ENCODE measurements at places on chromosomes 13 and 19. TPM values are rescaled to one million over a fixed set of nuclear protein-coding genes. Genes with fewer than 3 reads are reported as not detected.
A peak's percentile ranks its signal among the peaks of the same experiment; 100 is the strongest.

Gene PSG2
- not detected for total RNA-seq

Gene CRYL1
- total RNA-seq = 9.3 TPM

Gene ARMC6
- 55.8 TPM for total RNA-seq

Gene ZNF681
- total RNA-seq = 1.2 TPM

Gene FRY
- total RNA-seq = 17.8 TPM

Gene HIPK4
- total RNA-seq = 0.26 TPM

Gene ERICH4
- total RNA-seq = not detected

GRCh38 chr19:18603255-18603957, 3.2 kb downstream of the CRLF1 start:
- no peak for DNase-seq

GRCh38 chr19:38583219-38583984, 34.4 kb downstream of the MAP4K1 start:
- no peak for DNase-seq

DNA sequence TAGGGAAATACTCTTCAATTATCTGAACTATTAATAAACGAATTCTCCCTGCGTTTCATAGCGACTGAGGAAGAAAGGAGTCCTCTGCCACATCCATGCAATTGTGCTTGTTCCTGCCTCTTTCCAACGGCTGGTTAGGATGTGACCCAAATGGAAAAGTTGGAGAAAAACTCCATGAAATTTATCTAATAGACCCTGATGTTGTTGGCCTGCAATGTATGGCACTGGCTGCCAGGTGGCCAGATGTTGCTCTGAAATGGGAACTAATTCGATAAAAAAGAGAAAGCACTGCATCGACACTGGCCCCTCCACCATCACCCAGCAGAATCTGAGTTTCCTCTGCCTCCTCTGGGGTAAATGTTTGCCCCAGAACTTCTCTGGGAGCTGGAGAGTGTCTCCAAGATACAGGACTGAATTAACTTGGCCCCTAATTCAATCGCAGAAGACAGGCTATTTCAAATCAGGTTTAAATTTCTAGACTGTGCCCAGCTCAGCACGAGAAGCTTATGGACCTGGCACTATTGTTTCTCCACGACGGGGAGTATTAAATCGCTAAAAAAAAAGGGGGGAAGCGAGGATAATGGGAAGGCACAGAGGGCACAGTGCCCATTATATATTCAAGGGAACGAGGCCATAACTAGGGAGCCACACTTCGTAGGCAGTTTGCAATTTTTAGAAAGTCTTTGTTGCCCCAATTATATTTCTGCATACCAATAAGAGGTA, 103.9 kb downstream of the ZIC5 start:
- no peak for DNase-seq

DNA sequence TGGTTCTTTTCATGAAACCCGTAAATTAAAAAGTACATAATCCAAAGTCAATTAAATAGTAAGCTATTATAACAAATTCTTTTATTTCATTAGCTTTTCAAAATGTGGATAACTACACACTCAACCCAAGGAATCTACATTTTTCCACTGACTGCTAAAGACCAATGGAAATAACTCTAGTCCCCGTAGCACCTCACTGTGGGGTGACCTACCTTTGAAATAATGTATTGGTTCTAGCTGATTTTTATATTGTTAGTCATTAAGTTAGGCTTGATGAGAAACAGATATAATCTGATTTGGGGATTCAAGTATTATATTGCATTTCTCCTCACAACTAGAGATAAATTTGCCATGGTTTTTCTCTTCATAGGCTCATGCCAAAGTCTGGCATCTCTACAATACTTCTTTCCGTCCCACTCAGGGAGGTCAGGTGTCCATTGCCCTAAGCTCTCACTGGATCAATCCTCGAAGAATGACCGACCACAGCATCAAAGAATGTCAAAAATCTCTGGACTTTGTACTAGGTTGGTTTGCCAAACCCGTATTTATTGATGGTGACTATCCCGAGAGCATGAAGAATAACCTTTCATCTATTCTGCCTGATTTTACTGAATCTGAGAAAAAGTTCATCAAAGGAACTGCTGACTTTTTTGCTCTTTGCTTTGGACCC, 37.3 kb downstream of the KL start:
- DNase-seq = no peak

GRCh38 chr13:113906571-113906970, 42.7 kb upstream of the GAS6 start:
- peak; percentile 57 for DNase-seq

DNA sequence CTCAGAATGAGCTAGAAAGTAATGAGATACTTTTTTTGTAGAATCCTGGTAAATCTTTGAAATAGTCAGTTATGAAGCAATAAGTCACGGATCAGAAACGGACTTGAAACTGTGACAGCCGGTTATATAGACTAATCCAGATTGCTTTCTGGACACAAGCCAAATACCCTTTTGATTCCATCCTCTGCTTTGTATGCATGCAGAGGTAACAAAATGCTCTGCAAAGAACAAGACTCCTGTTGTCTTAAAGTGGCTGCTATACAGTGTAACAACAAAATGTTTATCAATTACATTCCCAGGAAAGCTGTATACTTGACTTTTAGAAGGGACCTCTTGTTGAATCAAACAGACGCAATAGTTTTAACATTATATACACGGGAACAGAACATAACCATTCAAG, 66.5 kb upstream of the STARD13 start:
- DNase-seq = no peak

GRCh38 chr19:49946415-49946814, 14.6 kb downstream of the SIGLEC11 start:
- DNase-seq = no peak

DNA sequence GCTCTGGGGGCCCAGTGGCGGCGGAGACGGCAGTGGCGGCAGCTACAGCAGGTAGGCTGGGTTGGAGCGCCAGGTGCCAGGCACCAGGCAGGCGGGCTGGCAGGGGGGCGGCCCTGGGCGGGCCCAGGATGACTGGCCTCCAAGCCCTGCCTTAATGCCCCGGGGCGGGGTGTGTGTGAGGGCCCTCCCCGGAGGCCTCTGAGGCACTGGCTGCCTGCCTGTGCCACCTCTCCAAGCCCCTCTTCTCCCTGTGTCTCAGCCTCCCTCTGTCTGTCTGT, at the start of gene KLK11:
KLK11 (minus strand) TSS at position 63 of the 278 bp plus-strand sequence. CDS start 985 bp downstream, outside the sequence.
- DNase-seq = no peak

DNA sequence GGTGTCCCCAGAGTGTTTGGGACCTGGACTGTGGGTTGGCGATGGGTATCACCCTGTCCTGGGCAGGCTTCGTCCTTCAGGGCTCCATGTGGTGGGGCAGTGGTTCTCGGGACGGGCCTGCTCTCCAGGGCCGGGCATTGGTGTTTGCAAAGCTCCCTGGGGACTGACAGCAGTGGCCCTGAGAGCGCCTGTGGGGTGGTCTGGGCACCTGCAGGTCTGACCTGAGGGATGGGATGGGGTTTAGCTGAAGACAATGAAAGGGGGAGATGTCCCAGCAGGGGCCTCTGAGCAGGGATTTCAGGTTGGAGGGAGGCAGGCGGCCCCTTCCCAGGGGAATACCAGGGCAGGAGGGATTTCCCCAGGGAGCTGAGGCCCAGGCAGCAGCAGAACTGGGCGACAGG, 68.3 kb upstream of the MCF2L start:
- DNase-seq = no peak

DNA sequence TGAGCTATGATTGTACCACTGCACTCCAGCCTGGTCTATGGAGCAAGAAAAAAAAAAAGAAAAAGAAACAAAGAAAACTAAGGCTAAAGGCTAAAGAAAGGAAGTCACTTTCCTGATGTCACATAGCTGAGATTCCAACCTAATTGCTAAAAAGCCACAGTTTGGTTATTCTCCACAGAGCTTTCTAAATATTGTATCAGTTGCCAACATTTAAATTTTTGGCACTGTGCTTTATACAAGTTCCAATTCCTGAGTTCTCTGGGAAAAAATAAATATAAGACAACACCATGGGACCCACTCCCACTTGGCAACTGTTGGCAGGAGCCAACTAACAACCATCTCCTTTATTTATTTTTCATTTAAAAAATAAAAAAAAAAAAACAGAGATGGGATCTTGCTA, 11.2 kb upstream of the LYPD3 start:
- peak; percentile 37 for DNase-seq

GRCh38 chr13:42048684-42049453, 421 bp downstream of the DGKH start:
- peak; percentile 78 for DNase-seq

DNA sequence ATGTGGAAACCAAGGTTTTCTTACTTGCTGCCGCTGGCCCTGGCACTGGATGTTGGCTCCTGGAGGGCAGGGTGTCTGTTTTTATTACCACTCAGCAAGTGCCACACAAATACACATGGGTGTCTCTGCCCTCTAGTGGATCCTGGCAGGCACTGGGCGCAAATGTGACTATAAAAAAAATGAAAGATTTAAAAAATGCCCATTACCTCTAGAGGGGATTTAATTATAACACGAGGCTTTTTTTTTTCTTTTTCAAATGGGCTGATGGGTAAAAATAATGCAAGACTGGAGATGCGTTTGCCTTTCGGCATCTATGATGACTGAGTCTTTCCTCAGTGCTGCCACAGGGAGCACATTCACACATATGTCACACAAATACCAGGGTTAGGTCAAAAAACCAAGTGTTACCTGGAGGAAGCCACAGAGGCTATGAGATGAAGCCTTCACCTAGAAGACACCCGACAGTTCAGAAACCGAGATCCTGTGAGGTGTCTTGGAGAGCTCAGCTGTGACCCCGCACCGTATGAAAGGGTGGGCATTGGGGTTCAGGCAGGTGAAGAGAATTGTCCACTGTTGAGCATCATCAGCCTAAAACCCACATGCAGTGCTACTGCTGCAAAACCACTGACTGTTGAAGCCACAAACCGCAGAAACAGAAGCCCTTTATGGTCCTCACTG, 25.7 kb downstream of the CHAMP1 start:
- DNase-seq = peak; percentile 59

DNA sequence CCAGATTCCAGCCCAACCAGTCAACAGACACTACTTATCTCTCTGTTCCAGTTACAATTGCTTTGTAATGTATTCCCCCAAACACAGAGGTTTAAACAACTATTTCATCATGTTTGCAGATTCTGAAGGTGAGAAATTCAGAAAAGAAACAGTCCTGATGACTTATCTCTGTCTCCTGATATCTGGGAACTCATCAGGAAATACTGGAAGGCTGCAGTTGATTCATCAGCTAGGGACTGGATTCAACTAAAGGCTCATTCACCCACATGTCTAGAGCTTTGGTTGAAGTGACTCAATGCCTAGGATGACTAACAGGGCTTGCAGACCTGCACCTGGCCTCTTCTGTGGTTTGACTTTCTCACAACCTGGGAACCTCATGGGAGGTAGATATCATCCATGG, 56.6 kb upstream of the GPC6 start:
- DNase-seq = peak; percentile 70

DNA sequence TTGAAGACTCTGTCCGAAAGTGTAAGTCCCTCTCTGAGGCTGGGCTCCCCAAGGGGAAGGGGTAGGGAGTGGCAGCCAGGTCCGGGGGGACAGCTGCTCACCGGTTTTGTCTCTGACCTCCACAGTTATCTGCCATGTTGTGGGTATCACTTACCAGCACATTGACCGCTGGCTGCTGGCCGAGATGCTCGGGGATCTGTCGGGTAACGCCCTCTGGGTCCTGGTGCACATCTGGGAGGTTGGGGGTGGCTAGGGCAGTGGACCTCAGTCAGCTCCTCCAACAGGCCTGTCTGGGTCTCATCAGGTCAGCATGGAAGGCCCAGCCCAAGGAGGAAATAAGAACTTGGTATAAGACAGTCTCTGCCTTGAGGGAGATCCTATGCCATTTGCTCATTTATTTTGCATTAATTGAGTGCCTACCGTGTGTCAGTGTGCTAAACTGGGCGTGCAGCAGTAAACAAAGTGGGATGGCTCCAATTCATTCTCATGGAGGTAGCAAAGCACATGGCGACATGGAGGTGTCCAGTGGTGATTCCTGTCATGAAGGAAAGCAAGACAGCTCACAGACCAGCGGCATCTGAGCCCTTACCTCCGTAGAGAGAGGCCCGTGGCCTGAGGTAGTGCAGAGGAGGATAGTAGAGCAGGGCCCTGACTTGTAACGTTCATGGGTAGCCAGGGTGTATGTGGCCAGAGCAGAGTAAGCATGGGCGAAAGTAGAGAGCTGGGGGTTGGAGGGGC, 13.7 kb downstream of the EIF3K start:
- DNase-seq = no peak

- DNase-seq = no peak
Measured at GRCh38 chr13:71634602-71635443, 232.2 kb downstream of the DACH1 start.

DNA sequence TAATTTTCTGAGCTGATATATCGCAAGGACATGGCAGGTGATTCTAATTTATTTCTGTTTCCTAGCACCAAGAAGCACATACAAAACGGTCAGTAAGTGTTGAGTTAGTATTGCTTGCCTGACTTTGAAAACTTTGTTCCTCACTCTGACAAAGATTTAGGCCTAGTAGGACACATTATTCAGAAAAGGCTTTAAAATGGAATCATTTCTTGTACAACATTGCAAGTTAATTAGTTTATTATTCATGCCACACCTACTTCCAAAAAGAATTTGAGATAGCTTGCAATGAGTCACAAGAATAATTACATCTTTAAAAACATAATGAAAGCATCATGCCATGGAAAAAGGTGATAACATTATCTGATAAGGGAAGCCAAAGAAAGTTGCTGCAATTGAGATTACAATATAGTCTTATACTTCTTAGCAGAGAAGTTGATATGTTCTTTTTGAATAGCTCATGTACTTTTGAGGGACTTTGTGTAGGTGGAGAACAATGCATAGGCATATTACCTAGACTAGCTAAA, 474.2 kb downstream of the KLF5 start:
- DNase-seq = no peak

GRCh38 chr13:110326263-110326904, 19.3 kb downstream of the COL4A2 start:
- DNase-seq = peak; percentile 75

Data from myocyte (in vitro differentiated cells).